ENCODE measurements at places on chromosomes 3 and 15.
A peak's percentile ranks its signal among the peaks of the same experiment; 100 is the strongest.

DNA sequence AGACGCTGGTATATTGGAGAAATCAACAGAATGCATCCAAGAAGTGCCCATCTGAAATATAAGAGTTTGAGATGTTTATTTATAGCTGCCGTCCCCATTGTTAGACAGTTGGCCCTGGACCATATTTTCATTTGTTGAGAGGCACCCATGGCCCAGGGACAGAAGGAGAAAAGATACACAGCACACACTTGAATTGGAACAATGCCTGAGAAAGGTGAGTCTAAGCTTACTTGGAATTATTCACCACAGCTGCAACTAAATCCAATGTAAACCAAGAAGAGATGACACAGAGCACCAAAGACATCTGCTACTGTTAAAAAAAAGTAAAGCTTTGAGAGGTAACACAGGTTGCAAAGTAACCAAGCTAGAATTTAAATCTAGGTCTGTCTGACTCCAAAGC, 525.5 kb upstream of the NAALADL2 start:
- no peak for DNase-seq

GRCh38 chr15:45906230-45906629, 271.4 kb downstream of the SQOR start:
- no peak for DNase-seq

DNA sequence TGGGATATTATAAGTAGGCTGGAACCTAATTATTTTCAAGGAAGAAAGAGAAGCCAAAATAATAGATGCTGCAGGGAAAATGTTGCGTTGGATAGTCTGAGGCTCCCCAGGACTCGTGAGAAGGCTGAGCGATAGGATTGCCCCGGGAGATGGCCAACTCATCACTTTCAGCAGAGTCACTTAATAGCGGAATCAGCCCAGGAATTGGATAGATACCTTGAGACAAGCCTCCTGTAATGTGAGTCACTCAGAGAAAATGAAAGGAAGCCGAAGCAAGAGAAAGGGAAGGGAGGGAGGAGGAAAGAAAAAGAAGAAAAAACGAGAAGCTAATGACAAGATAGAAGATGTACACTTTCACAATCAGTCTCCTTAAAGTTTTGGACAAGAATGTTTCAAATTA, 94.3 kb downstream of the SQOR start:
- no peak for DNase-seq

DNA sequence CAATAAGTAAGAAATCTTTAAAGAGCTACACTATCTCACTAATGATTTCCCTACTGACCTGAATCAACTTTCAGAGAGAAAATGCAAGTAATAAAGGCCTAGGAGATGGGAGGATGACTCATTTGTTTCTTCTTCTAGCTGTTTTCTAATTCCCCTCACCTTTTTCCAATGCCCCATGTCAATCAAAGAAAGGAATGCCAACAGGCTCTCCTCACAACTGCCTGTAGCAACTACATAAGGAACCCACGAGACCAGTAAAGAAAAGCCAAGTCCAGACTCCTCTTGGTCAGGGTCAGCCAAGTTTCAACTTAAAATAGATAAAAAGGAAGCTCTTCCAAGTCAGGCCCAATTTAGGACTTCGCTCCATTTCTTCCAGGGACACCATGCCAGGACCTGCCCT, 201.9 kb downstream of the TNIK start:
- no peak for DNase-seq

- no peak for DNase-seq
Observed at GRCh38 chr3:126378341-126378751, 16.4 kb upstream of the CFAP100 start.

DNA sequence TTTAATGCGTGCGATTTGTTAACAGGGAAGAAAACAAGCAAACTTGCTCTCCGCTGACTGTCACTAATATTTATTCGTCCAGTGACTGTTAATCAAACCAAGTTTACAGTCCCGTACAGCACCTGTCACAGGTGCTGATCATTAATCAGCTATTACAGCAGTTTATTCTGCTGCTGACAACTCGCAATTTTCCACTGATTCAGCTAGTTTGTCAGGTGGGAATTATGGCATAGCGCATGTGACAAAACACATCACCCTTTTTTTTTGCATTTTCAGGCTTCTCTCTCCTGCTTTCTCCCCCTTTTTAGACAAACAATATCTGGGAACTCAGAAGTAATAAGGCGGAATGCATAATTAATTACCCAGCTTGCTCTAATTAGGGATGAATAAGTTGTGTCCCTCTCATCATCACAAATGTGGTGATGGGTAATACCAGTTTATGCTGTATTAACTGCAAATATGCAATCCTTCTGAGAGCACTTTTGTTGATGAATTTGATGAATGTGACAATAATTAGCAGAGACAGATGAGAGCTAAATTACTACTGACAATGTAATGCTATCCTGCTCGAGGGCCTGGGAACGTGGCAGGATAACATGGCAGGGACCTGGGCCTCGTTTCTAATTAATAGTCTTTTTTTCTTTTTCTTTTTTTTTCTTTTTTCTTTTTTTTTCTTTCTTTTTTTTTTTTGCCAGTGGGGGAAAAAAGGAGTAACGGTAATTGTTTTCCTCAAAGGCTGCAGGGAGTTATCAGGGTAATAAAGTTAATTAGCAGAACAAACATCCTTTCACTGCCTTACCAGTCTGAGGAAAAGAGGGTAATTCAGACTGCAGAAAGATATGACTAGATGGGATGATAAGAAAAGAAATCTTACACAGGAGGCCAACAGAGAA, 150.3 kb upstream of the SOX2 start:
- no peak for DNase-seq

GRCh38 chr3:135503760-135504686, 461.5 kb upstream of the PPP2R3A start:
- peak; percentile 25 for DNase-seq

- no peak for DNase-seq
Observed at GRCh38 chr15:65092911-65093792, 16.6 kb downstream of the KBTBD13 start.

DNA sequence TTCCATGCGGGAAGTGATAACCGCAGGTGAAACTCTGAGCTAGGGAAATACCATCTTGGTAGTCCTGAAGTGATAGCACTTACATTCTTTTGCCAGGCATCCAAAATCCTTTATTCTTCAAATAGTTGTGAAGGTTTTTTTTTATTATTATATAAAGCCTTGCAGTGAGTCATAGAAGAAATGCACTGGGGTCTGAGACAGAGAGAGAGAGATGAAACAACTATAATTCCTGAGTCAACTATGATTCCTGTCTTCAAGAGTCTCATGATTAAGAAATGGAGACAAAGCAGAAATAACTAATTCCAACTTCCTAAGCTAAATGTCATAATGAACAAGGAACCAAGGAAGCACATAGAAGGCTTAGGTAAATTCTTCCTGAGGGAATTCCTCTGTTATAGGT, 495.6 kb downstream of the LPP start:
- DNase-seq = no peak

DNA sequence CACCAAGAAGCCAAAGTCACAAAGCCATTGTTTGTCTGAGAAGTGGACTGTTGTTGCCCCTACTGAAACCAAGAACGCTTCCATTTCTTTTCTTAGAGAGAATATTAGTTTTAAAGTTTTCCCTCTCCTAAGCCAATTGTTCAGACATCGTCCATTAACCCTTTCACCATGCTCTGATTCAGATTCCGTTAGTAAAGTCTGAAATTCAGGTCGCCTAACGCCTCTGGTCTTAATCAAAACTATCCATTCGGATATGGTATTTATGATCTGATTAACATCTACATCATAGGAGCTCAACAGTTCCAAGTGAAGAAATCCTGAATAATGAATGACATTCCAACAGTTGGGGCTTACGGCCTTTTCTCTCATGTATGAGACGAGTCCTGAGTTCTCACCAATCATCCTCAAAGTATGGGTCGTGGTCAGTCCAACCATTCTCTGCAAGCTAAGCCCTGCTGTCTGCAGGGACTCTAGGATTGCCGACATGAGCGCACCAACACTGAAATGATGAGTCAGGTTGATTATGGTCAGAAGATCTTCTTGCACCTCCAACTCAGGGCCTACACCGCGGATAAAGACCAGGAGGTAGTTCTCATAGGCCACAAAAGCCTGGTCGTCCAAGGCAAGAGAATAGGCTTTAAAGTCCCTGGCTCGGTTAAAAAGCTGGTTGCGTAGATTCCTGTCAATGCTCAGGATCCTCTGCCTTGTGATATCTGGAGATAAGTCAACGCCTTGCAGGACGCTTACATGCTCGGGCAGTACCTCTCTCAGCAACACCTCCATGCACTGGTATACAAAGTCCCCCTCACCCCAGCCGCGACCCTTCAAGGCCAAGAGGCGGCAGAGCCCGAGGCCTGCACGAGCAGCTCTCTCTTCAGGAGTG, 767 bp downstream of the EPM2AIP1 start:
- peak; percentile 35 for DNase-seq

GRCh38 chr3:155316426-155316825, 22.9 kb upstream of the STRIT1 start:
- no peak for DNase-seq

DNA sequence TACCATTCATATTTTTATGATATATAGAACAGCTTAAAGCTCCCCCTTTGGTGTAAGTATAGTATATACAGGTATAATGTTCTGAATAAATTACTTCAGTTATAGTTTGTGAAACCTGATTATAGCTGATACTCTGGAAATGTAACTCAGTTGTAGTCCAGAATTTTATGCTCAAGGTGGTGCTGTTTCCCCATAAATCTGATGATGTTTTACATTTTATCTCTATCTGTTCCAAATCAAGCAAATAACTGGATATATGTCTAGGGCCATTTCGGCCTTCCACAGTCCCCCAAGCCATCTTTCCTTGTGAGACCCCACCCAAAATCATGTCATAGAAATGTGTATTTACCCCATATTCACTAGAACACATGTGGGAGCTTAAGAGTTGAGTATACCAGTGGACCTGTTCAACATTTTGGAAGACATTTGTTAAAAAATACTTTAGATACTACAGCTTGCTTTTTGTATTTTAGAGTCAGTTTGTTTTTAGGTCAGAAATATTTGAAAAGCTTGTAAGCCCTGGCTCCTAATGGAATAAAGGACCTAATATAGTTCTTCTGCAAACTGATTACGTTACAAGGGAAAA, 107.1 kb downstream of the ATG7 start:
- no peak for DNase-seq

GRCh38 chr3:38986901-38987300, 64.8 kb downstream of the SCN11A start:
- no peak for DNase-seq

- DNase-seq = no peak
Observed at GRCh38 chr15:27398631-27399161, 427.7 kb downstream of the GABRG3 start.

DNA sequence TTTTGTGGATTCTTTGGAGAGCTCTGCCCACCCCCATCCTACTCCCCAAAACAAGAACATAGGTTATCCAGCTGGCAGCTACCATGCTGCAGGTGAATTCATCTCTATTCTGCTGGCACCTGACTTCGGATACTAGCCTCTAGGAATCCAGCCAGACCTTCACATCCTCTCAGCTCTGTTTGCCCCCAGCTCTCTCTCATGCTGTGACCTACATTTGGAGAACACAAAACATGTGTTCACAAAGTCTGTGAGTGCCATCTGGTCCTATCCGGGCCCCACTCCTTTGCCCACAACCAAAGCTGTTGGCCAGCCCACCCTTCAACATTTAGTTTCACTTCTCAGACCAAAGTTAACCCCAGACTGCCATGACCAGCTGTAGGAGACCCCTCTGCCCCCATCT, 89.4 kb upstream of the C3orf80 start:
- no peak for DNase-seq

GRCh38 chr3:65497236-65497635, 541.5 kb downstream of the MAGI1 start:
- DNase-seq = no peak

GRCh38 chr15:64911311-64912186, at the start of gene ANKDD1A:
Gene ANKDD1A, plus strand, starts transcription at chr15:64911902. Its CDS starts 29 bp downstream, at chr15:64911931.
- DNase-seq = no peak

DNA sequence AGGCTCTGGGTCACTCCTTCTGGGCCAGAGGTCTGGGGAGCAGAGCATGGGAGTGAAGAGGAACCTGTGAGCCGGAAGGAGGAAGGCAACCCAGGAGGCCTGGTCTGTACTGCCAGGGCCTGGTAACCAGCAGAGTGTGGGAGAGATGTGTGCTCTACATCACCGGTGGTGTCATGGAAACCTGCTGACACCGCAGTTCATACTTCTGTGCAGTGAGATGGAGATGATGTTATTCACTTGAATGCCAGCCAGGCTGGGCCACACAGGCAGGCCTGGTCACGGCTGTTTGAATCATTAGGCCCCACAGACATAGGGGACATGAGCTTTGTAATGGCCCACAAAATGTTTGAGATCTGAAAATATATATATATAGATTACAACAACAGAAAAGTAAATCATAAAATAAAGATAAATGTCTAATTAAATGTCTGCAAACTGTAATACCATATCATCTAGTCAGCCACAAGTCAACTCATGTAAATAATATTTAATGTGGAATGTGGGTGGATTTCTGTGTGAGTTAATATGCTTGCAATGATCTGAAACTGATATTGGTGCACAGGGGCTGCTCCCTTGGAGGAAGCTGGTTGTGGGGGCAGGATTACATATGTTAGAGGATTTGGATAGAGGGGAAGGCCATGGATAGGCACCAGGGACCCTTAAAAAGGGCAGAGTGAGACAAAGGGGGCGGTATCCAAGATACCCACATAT, 108.5 kb upstream of the PFN2 start:
- peak; percentile 67 for DNase-seq

GRCh38 chr3:114619771-114620170, 325.9 kb downstream of the TIGIT start:
- DNase-seq = no peak

GRCh38 chr15:74252291-74252690, 16.2 kb downstream of the CCDC33 start:
- no peak for DNase-seq

GRCh38 chr3:53668872-53669271, 174.5 kb downstream of the CACNA1D start:
- no peak for DNase-seq

DNA sequence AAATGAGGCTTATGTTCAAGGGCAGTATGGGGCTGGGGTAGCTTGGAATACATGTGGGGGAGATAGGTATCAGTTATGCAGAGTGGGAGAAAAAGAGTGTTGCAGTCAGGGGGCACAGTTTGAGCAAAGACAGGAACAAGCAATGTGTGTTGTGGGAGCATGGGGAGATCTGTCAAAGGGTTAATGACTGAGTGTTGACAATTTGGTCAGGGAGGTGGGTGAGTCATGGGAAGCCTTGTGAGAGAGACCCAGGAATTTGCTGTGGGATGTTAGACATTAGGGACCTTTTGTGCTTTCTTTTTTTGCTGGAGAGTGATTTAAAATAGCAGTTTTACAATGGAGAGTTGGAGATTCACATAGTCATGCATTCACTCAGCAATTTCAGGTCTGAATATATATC, 221.6 kb upstream of the NR2E3 start:
- DNase-seq = no peak

GRCh38 chr15:91803260-91803659, 50.2 kb upstream of the SLCO3A1 start:
- no peak for DNase-seq

GRCh38 chr15:92619145-92620101, 36.2 kb downstream of the FAM174B start:
- peak; percentile 41 for DNase-seq

- DNase-seq = no peak
Observed at GRCh38 chr3:34584971-34585370, 786.5 kb downstream of the PDCD6IP start.

Data from AG09309 (cell line).